ENCODE measurements at places on chromosomes 5 and 9. TPM values are rescaled to one million over a fixed set of nuclear protein-coding genes. Genes with fewer than 3 reads are reported as not detected.

Gene GFI1B
- not detected for total RNA-seq

DNA sequence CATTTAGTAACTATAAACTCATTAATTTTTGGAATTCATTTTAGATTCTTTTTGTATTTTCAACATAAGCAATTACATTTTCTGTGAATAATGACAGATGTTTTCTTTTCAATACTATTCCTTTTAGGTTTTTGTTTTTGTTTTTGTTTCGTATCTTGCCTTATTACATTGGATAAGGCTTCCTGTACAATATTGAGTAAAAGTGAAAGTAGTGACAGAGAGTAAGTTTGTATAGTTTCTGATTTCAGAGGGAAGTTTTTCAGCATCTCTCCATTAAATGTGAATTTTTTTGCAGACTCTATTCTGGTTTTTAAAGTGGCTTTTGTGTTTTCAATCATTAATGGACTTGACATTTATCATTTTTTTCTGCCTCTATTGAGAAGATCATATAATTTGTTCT is 12.8 kb upstream of the CAMK4 start:
- no peak for DNase-seq

GRCh38 chr5:94993491-94993890 is 291.4 kb downstream of the MCTP1 start:
- DNase-seq = no peak

Gene COL23A1
- 18.0 TPM for total RNA-seq

GRCh38 chr5:114252226-114252625 is 109.6 kb upstream of the KCNN2 start:
- DNase-seq = no peak

Gene LPAR1
- total RNA-seq = 7.2 TPM

DNA sequence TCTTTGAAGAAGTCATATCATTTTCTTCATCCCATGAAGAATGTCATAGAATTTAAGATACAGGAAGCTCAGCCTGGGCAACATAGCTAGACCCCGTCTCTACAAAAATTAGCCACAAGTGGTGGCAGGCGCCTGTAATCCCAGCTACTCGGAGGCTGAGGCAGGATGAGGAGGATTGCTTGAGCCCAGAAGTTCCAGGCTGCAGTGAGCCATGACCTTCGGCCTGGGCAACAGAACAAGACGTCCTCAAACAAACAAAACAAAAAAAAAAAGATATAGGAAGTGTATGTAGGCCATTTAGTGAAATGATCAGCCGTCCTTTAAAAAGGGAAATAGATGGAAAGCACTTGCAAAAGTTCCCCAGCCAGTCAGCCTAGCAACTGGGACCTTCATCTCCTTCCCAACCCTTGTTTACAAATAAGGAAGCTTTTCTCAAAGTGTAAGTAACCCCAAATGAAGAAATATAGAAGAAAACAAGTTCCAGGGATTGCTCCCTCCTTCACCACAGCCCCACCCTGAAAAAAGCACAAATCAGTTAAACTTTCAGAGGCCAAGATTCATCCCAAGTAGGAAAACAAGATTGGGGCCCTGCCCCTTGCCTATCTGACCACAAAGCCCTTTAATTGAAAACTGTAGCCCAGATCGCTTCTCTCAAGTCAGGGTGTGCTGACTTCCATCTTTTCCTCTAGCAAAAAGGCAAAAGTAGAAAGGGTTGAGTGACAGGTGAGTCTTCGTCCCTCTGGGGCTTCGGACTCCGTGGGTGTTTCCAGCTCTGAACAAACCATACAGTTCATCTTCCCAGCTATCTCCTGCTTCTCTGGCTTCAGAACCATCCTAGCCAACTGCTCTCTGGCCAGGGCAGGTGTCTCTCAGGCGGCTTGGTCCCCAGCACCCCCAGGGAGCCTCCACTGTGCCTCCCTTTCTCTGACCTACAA is 1.2 kb downstream of the SLC31A2 start:
- DNase-seq = no peak

- peak; percentile 89 for DNase-seq
Observed at GRCh38 chr5:1725641-1726468, 73.8 kb downstream of the MRPL36 start.

- peak; percentile 94 for DNase-seq
Observed at GRCh38 chr5:139696894-139697658, 48.9 kb downstream of the CXXC5 start.

Measured in H7 (cell line).